ENCODE measurements at places on chromosomes 12 and 14.

DNA sequence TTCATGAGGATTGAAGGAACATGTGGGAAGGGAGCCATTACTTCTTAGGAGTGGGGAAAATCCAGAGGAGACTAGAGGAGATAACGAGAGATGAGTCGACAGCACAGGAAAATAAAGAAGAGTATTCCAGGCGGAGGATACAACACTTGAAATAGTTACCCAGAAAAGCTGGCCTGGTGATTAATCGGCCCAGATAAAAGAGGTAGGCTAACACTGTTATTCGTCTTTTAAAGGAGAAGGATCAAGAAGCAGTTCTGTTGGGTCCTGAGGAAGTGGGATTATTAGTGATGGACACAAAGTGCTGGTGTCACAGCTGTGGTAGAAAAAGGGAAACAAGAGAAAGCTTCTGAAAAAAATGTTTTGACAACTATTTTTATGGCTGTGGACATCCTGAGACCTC, 425.3 kb downstream of the ZFP36L1 start:
- no peak for DNase-seq

- DNase-seq, result no peak
Measured at GRCh38 chr12:126761420-126761819, 1505.5 kb upstream of the TMEM132C start.

GRCh38 chr14:59634617-59635016, 58.0 kb upstream of the CCDC175 start:
- DNase-seq, result no peak

- DNase-seq, result no peak
Measured at GRCh38 chr12:25189656-25190055, 5.3 kb downstream of the DNAI7 start.

GRCh38 chr14:64920465-64920864, 6.2 kb downstream of the CHURC1 start:
- DNase-seq, result no peak

GRCh38 chr14:88379706-88380343, 5.6 kb upstream of the SPATA7 start:
- DNase-seq, result no peak

DNA sequence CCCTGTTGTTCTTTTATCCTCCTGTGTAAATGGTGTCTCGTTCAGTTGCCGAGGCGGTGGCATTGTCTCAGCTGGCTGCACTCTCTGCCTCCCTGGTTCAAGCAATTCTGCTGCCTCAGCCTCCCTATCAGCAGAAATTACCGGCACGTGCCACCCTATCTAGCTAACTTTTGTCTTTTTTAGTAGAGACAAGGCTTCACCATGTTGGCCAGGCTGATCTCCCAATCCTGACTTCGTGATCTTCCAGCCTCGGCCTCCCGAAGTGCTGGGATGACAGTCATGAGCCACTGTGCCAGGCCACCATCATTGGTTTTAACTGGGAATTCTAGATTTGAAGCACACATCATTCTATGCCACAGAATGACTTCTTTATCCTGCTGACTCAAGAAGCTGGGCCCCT, 175.3 kb upstream of the ALG10B start:
- no peak for DNase-seq

DNA sequence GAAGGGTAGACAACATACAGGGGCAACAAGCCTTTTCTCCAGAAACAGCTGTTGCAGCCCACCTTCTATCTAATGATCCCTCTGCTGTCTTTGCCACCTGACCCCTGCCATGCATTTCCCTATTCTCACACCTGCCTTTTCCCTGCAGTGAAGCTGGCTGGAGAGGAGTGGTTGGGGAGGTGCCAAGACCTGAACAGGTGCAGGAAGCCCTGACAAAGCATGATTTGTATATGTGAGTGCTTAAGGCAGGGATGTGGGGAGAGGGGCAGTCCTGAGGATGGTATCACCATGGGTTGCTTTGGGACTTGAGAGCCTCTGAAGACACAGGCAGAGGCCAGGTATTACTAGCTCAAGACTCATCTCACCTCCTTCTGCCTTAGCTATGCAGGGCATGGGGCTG, 2.9 kb upstream of the PFDN5 start:
- DNase-seq, result no peak

- DNase-seq, result no peak
Measured at GRCh38 chr14:54120260-54120659, 163.6 kb upstream of the BMP4 start.

DNA sequence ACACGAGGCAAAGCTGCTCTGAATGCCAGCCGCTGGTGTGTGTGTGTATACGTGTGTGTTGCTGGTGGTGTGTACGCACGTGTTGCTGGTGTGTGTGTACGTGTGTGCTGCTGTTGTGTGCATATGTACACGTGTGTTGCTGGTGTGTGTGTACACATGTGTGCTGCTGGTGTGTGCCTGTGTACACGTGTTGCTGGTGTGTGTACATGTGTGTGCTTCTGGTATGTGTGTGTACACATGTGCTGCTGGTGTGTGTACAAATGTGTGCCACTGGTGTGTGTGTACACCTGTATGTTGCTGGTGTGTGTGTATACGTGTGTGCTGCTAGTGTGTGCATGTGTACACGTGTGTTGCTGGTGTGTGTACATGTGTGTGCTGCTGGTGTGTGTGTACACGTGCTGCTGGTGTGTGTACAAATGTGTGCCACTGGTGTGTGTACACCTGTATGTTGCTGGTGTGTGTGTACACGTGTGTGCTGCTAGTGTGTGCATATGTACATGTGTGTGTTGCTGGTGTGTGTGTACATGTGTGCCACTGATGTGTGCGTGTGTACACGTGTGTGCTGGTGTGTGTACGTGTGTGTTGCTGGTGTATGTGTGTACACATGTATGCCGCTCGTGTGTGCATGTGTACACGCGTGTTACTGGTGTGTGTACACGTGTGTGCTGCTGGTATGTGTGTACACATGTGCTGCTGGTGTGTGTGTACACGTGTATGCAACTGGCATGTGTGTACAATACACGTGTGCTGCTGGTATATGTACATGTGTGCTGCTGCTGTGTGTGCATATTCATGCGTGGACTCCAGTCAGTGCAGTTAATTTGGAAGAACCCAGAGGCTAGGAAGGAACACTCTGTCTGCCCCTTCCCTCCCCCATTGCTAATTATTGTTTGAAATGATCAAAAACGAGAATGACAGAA, 47.2 kb downstream of the CACNA2D4 start:
- no peak for DNase-seq

Measured in GM04504 (cell line).